GM18507 (cell line): ENCODE measurements at places on chromosomes 1 and 21.

DNA sequence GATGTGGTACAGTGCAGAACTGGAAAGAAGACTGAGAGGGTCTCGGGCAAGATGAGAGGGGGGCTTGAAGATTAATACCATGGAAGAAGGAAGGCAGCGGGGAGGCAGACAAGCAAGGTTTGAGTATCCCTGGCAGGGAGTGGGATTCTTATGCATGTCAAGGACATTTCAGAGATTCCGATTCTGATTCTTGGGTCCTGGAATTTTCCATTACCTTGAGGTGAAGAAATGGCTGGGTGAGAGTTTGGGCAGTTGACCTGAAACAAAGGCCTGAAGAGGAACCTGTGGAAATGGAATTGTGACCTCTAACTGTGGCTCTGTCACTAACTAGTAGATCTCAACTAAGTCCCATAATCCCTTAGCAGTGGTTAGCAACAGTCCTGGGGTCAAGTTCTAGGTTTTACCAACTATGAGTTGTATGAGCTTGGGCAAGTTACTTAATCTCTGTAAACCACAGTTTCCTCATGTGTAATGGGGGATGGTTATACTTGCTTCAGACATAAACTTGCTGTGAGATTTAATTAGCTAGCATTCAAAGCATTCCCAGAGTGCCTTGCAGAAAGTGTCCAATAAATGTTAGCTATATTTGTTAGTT lies 8.6 kb upstream of the ACTN2 start:
- no peak for DNase-seq

DNA sequence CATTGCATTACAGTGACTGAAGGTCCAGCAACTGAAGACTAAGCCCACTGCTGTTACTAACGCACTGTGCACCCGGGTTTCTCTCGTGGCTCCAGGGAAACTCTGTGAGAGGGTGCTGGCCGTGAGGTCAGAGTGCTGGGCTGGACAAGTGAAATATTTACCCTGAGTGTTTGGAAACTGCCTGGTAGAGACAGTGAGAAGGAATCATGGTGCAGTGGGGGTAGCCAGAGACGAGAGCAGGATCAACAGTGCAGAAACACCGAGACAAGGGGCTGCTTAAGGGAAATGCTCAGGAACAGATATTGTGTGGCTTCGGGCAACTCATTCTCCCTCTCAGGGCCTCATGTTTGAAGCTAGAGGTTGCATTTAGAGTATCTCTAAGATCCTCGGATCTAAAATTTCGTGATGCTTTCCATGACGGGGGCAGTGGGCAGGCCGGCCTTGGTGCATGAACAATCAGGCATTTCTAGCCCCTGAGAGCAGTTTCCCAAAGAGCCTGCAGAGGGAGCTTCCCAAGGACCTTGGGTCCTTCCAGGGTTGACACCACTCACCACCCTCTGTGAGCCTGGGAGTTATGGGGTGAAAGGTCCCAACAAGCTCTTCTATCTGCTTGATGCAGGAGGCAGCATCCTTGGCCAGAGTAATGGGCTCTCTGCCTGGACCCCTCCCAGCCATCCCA lies 9.7 kb downstream of the CD2 start:
- no peak for DNase-seq

DNA sequence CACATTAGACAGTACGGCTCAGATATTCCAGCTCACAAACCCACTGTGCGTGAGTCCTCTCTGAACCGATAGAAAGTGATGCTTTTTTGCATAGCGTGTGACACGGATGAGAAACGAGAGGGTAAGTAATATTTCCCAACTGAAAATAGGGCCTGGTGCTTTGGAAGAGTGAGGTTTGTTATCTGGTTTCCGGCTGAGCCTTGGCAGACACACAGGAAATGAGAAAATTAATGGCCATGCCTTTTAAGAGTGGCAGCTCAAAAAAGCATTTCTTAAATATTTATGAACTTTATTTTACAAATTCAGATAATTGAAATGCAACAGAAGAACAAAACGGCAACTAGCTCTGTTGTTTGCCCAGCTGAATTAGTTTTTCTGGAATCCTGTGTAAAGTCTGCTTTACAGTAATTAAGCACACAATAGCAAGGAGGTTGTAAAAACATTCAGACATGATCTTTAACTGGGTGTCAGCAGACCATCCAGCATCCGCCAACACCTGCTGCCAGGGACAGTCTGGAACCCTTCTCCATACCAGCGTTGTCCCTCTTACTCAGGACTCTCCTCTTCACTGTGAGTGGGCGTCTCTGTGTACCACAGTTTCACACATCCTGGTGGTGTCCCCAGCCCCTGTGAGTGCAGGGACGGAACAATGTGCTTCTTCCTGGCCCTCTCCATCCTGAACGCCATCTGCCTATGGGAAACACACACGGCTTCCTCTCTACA lies 155.4 kb downstream of the PGBD5 start:
- no peak for DNase-seq

DNA sequence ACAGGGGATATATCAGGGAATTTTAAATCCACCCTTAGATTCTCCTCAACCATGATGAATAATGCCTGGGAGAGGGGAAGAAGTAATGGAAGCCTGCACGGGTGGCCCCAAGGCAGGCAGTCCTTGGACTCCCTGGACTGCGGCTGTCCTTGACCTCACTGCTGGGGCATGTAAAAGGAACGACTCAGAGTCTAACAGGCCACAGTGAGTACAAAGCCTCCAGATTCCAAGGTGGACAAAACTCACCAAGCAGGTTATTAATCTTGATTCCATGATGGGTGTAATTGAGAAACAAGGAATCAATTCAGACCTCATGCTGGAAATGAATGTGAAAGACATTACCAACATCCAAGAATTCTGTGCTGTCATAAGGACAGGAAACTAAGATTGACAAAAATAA lies 13.0 kb upstream of the ARHGAP29 start:
- DNase-seq = no peak

DNA sequence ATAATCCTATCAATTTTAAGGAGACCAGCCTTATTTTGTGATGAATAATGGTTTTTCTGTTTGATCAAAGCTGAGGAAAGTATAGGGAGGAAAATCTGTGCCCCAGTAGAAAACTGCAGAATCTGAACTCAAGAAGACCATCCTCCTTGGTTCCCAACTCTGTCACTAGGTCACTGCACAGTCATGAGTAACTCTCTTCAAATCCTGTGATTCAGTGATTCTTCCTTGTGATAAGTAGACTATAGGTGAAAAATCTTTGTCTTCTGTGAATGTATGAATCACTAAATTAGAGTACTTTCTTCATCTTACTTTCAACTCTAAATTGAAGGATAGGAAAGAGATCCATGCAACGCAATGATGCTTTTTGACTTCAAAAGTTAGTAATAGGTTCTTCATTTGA lies 13.3 kb upstream of the OR2L5 start:
- no peak for DNase-seq

DNA sequence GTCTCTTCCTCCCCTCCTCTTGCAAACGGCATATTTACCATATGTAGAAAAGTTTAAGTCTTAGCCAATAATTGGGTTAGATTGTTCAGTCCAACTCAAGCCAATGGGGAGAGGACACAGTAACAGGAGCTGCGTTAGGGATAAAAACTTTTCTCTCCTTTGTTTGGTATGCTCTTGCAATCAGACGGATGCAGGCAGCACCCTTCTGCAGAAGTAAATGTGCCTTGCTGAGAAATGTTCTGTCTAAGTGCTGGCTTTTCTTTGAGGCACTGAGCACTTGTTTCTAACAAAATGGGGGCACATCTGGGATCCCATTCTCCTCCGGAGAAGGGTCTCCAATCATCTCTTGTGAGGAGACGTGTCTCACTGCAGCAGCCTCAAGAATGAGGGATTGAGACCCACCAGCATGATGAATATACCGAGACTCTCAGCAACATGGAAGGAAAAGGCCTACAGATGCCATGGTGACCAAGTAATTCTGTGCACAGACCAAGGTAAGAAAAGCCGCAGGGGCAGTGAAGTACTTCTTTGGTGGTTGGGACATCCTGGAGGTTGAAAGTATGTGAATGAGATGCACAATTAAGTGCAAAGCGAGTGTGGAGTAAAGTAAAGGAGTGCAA lies 20.7 kb upstream of the GNG4 start:
- DNase-seq = no peak

- no peak for DNase-seq
Measured at GRCh38 chr1:230866171-230867070, 1.9 kb downstream of the C1orf198 start.

GRCh38 chr1:186152620-186153239 lies 222.3 kb downstream of the TPR start:
- DNase-seq = no peak

GRCh38 chr1:49686107-49686506 lies 337.6 kb downstream of the AGBL4 start:
- no peak for DNase-seq

- no peak for DNase-seq
Measured at GRCh38 chr1:68608289-68608688, 111.4 kb upstream of the DEPDC1 start.

DNA sequence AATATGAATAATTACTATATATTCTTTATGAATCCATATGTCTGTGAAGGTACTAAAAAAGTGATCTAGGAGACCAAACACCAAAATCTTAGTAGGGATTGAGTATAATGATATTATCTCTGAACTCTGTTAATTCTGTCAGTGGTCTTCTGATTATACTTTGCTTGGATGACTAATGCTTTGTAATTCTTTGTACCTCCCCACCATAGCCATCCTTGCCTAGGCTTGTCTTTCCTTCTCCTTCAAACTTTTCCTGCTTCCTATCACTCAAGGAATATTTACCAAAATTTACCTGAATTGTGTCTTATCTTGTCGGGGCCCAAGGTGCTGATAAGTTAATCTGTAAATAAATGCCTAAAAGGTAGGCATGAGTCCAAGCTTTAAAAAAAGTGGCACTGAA lies 845 bp upstream of the RGS5 start:
- DNase-seq = no peak

GRCh38 chr1:9610548-9610947 lies 21.8 kb downstream of the TMEM201 start:
- no peak for DNase-seq

DNA sequence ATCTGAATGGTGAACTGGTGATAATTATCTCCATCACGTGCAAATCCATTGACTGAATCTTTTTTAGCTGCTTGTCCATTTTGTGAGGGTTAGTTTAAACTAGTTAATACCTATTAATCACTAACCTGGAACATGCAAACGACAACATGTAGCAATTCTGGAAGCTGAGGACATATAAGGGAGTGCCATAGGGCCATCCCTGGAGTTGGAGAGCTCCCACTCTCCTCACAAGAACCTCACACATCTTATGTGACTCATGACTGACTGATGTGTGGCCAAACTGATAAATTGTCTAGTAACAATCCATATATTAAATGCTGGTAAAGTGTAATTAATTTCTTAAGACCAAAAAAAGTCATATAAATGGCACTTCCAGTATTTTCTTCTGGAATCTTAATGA lies 62.9 kb upstream of the HOOK1 start:
- DNase-seq = no peak

GRCh38 chr1:198865319-198865718 lies 226.5 kb downstream of the PTPRC start:
- DNase-seq = no peak

GRCh38 chr1:243758647-243759046 lies 91.4 kb downstream of the AKT3 start:
- DNase-seq = no peak

DNA sequence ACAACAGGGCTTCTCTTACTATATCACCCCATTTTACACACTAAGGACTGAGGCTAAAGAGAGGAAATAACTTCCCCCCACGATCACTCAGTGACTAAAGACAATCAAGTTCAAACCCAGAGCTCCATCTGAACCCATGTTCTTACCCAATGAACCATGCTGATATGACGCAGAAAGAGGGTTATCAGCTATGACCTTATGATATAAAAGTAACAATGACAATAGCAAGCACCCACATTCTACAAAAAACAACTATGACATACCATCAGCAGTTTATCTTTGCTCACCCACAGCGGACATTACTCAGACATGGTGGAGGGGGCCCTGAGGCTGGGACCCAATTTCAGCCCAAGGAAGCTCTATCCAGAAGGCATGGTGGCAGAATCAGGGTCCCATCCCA lies 75.7 kb downstream of the PTPN14 start:
- no peak for DNase-seq

DNA sequence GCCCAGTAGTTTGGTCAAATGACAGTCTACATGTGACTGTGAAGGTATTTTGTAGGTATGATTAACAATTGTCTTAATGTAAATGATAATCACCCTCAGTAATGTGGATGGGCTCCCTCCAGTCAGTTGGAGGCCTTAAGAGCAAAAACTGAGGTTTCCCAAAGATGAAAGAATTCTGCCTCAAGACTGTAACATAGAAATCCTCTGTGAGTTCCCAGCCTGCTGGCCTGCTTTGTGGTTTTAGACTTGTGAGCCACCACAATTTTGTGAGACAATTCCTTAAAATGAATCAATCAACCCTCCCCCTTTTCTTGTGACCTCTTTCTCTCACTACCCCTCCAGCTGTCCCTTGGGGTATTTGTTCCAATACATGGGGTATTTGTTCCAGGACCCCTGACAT lies 226.4 kb upstream of the DPYD start:
- no peak for DNase-seq

- no peak for DNase-seq
Measured at GRCh38 chr1:158117854-158118704, 62.6 kb upstream of the CD1D start.

GRCh38 chr1:155175927-155176371 lies 2.3 kb downstream of the TRIM46 start:
- DNase-seq = no peak

DNA sequence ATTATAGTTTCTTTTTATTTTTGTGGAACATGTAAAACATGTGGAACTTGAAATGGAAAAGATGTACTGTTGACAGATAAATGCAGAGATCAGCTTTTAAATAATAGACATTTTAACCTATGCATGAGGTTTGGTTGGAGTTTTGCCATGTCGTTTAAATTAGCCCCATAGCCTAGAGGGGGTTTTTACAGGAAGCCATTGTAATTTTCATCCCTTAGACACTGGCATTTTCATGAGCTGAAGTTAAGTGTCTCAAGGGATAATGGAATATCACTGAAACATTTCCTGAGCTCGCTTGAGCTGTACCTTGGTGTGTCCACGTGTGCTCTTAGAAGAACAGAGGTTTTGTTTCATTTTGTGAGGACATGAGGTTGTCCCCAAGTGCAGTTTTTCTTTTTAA lies 54.2 kb downstream of the HMCN1 start:
- DNase-seq = no peak

DNA sequence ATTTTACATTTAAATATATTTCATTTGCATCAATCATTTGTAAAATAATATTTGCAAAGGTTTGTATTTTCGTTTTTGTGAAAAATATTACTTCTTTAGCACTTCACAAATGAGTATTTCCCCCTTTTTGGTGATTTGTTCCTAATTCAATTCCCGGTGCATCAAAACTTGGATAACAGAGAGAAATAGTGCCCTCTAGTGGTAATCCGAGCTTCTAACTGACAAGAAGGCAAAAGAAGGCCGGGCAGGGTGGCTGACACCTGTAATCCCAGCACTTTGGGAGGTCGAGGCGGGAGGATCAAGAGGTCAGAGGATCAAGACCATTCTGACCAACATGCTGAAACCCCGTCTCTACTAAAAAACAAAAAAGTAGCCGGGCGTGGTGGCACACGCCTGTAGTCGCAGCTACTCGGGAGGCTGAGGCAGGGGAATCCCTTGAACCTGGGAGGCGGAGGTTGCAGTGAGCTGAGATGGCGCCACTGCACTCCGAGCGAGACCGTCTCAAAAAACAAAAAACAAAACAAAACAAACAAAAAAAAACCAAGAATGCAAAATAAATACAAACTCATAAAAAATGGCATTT lies 137.7 kb downstream of the COL11A1 start:
- DNase-seq = peak; percentile 0
